ENCODE measurements at places on chromosomes 16 and 17. TPM values are rescaled to one million over a fixed set of nuclear protein-coding genes. Genes with fewer than 3 reads are reported as not detected.

CETP gene
- 0.79 TPM for polyA plus RNA-seq

KRT12 gene
- polyA plus RNA-seq, result not detected

SP2 gene
- 13.7 TPM for polyA plus RNA-seq

MAPT gene
- not detected for polyA plus RNA-seq

NPIPB2 gene
- polyA plus RNA-seq, result 0.74 TPM

G6PC1 gene
- not detected for polyA plus RNA-seq

SMPD3 gene
- 9.7 TPM for polyA plus RNA-seq

ATP2C2 gene
- polyA plus RNA-seq, result not detected

C17orf78 gene
- not detected for polyA plus RNA-seq

FBXL16 gene
- 4.4 TPM for polyA plus RNA-seq

HCRT gene
- polyA plus RNA-seq, result not detected

TACO1 gene
- 19.5 TPM for polyA plus RNA-seq

PRPSAP1 gene
- polyA plus RNA-seq, result 62.0 TPM

CCL13 gene
- polyA plus RNA-seq, result not detected

GFER gene
- polyA plus RNA-seq, result 39.0 TPM

Measured in IgD-negative memory B cell (primary cell).